Activated CD4-positive, alpha-beta T cell treated with anti-CD3 and anti-CD28 coated beads, Interleukin-2, Interleukin-6, amounts not matched to agents 100 ng/mL and 50 ng/mL, durations not matched to agents 16 hours and 8 hours (primary cell): ENCODE measurements at places on chromosomes 4 and X.
A peak's percentile ranks its signal among the peaks of the same experiment; 100 is the strongest.

DNA sequence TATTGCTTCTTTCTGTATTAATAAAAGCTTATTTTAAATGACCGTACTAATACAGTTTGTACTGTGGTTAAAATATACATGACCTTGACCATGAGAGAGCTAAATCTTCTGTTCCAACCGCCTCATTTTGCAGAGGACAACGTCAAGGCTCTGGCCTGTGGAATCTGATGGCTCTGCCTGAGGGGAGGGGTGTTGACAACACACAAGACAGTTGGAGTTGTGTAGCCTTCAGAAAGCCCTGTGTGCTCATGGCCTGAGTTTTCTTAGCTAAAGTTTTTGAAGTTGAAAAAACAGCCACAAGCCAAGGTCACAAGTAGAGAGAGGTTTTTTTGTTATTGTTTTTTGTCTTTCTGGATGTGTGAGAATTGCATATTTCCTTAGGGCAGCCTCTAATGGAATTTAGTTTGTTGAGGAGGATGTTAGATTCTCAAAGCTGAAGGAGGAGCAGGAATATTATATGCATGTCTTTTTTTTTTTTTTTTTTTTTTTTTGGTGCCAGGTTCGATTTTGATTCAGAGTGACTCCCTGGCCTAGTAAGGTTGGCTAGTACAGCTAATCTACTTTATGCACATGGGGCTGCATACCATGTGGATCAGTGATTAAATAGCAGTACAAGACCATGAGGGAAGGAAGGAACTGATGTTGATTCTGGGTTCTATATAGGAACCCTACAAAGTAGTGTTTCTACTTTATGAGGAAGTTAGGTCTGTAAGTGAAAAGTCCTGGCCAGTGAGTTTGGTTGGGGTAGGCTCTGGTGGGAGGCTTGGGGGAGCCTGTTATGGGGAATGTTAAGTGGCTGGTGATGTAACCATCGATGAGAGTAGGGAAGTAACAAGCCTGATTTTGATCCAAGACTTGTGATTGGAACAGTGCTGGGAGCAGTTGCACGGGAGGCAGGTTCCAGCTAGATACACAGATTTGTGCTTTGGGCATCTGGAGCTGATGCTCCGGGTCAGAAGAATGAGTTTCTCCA is 20.3 kb downstream of the SMS start:
- DNase-seq: no peak

DNA sequence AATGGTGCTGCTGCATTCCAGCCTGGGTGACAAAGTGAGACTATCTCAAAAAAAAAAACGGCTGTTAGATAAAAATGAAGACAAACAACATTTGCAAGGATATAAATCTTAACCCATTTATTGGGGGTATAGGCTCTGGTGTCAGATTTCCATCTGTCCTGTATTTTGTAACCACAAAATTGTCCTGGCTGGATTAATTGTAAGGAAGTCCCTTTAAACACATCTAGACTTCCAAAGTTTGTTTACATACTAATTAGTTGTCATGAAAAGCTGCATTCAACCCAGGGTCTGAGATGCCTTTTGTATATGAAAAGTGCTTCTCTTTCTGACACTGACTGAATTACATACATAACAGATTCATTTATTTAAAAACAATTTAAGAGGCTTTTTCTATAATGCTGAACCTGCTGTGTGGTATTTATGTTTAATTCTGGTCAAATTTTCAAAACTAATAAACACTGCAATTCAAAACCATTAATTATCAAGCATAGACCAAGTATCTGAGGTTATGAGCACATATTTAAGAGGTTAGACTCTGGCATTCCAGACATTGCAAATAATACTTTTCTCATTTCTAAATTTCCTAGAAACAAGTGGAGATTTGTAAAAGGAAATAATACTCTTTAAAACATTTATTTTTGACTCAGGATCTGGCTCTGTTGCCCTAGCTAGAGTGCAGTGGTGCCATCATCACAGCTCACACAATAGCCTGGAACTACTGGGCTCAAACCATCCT is 17.5 kb upstream of the UGDH start:
- DNase-seq: no peak

GRCh38 chr4:185344743-185345538 is 50.8 kb downstream of the LRP2BP start:
- peak; percentile 64 for DNase-seq

- no peak for DNase-seq
These were observed 54.3 kb upstream of the STIM2 start for GRCh38 chr4:26806331-26806730.

- DNase-seq: no peak
These were observed 202.3 kb downstream of the PARM1 start for GRCh38 chr4:75135068-75135825.

- no peak for DNase-seq
These were observed 18.4 kb upstream of the ODAM start for GRCh38 chr4:70177090-70177489.

GRCh38 chr4:113969709-113970334 is 9.6 kb downstream of the ARSJ start:
- DNase-seq: no peak

GRCh38 chr4:181949704-181950312 is 293.4 kb upstream of the TENM3 start:
- DNase-seq: no peak

DNA sequence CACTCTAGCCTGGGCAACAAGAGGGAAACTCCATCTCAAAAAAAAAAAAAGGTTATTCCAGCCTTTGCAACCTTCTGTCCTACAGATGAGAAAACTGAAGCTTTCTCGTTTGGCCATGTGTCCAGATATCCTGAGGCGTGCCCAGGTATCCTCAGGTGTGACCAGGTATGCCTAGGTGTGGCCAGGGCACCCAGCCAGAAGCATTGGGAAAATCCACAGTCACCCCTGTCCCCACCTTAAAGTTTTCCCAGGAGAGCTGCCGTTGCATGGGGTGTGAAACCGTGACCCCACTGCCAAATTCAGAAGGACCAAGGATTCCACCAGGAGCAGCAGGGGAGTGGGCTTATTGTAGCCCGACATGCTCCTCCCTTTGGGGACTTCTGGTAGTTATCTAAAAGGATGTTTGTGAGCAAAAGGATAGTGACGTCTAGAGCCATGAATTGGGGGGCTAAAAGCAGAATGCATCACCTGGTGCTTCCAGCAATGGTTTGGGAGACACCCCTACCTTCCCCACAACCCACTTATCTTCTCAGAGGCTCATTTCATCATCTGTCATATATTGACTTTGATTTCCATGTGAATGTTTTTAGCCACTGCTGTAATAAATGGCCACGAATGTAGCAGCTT is 4.0 kb upstream of the DHRSX start:
- DNase-seq: no peak

DNA sequence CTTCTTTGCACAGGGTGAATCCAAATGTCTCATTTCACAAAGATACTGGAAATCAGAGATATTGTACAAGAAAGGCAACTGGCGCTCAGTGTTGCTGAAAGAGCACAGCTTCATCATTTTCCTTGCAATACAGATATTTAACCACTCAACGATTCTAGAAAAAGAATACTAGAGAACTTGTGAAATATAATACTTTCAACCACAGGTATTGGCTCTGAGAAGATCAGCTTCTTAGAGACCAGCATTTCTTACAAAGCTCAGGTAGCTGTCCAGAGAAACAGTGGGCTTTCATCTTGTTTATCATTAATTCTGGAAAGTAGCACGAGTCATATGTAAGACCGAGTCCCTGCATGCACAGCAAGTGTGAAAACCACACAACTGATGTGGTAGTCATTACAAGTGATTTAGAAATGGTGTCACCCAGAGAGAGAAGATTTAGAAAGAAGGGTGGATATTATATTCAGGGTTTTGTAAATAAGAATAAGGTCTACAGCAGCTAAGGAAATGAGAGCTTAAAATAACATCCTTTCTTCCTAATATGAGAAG is 7.8 kb upstream of the PPARGC1A start:
- no peak for DNase-seq

- DNase-seq: no peak
These were observed 799.5 kb downstream of the RPA4 start for GRCh38 chrX:97682991-97683840.

GRCh38 chrX:47177079-47177478 is 16.6 kb upstream of the UBA1 start:
- DNase-seq: no peak

GRCh38 chr4:158319880-158320279 is 109.6 kb downstream of the TMEM144 start:
- no peak for DNase-seq

DNA sequence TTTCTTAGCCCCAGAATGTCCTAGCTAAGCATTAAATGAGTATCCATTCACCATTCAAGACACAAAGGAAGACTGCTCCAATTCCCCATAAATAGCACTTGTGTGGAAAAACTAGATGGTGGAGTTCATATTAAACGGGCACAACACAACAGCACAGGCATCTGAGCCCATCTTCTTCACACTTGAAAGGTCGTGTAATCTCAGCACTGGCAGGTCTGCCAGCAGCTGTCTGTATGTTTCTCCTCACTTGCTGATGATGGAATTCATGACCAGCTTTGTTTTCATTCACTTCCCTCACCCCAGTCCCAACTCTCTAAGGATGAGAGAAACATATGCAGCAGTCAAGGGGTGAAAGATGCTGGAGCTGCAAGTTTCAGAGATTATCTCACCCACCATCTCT is 148.7 kb downstream of the AFAP1 start:
- no peak for DNase-seq

DNA sequence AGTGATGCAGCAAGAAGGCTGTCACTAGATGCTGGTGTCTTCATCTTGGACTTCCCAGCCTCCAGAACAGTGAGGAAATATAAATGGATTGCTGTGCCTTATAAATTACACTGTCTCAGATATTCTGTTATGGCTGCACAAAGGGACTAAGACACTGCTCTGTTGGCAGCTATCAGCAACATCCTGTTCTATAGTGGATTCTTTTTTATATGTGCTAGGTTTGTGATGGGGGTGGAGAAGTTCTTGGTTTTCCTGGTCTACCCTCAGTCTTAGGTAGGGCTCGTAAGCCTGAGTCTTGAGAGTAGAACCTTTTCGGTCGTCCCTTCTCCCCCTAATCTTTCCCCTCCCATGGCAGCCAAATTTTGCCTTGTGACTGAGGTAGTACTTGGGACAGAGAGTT is 17.3 kb downstream of the STIM2 start:
- no peak for DNase-seq

DNA sequence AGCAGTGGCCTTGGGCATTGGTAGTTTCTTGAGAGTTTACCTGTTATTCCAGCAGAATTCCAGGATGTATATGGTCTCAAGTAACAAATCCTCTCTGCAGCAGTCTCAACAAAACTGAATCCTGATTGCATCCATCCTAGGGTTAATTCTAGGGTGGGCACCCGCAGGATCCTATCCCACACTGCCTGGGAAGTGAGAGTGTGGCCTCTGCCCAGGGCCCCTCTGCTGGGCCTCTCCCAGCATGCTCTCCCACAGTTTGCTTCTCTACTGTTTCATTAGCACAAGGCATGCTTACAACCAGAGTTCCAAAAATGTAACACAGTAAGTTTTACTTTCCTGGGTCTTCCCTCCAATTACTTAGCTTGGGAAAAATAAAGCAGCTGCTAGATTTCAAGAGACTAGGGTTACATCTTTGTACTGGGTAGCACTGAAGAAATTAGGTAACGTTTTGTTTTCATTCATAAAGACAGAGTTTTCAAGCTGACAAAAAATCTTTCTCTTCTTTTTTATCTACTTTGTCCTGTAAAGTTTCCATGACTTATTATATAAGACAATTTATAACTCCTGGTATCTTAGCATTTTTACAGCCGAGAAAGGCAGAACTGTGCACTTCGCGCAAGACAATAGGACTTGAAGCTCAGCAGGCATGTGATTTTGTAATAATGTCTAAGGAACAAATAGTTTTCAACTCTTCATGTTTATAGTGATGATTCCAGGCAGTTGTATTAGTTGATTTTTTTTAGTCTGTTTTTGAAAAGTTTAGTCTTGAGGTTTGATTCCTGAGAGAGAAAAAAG is 131.2 kb upstream of the PCDH18 start:
- DNase-seq: no peak

GRCh38 chr4:46249516-46249915 is 125.7 kb upstream of the GABRG1 start:
- no peak for DNase-seq

DNA sequence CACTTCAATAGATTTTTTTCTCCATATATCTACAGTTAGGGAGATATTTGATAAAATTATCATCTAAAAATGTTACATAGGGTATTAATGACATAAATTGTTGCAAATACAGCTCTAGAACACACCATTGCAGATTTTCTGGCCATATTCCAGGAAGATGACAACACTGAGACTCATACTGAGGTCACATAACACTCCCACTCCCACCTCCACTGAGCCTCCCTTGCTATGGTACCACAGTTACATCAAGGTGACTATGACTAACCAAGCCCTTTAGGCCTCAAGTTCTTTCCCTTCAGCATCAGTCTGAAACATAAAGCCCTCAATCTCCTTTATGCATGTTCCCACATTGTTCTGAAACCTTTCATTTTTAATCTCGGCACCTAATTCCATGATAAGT is 932.0 kb upstream of the IGFBP7 start:
- DNase-seq: no peak

- DNase-seq: no peak
These were observed 341.3 kb upstream of the KLF3 start for GRCh38 chr4:38322714-38323113.

- no peak for DNase-seq
These were observed 104.4 kb downstream of the GPC3 start for GRCh38 chrX:133881007-133881406.

- no peak for DNase-seq
These were observed 268.7 kb upstream of the DKK2 start for GRCh38 chr4:107304699-107305286.

GRCh38 chr4:141046255-141046654 is 87.0 kb downstream of the RNF150 start:
- DNase-seq: no peak

- DNase-seq: no peak
These were observed 40.8 kb downstream of the MGARP start for GRCh38 chr4:139239127-139239772.

DNA sequence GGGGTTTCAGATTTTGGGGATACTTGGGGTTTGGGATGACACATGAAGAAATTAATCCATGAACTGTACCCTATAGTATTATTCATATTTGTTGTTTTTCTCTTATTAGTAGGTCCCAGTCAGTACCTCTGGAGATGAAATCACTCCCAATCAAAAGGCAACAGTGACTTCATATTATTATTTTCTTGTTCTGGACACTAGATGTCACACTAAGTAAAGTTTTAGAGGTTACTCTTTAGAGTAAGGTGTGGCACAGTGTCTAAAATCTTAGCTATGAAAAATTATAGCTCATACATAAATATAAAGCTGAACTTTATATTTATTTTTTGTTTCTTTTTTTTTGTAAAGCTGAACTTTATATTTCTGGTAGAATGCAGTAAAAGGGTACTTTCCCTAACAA is 35.1 kb downstream of the FAM114A1 start:
- peak; percentile 49 for DNase-seq

DNA sequence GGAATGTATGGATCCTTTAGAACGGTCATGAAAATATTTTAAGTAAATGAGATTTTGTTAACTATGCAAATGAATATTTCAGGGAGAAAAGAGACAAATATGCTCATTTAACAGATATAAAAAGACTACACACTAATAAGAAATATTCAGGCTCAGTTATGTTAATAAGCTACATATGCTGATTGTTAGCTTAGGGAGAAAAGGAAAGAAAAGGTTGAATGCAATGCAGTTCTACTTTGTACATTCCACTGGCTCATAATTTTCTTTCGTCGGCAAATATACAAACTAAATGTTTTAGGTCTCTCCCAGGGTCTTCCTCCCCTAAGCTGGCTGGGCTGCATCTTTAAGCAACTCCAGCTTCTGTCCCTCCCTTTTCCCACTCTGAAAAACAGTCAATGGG is 2.7 kb upstream of the RTL3 start:
- no peak for DNase-seq

GRCh38 chr4:132592850-132593249 is 556.2 kb upstream of the PCDH10 start:
- DNase-seq: no peak
